Nucleus accumbens (tissue), 56 donors: ENCODE measurements at places on chromosomes 4 and X.

GRCh38 chr4:134117392-134118183, 84.0 kb downstream of the PABPC4L start:
- no peak for DNase-seq

DNA sequence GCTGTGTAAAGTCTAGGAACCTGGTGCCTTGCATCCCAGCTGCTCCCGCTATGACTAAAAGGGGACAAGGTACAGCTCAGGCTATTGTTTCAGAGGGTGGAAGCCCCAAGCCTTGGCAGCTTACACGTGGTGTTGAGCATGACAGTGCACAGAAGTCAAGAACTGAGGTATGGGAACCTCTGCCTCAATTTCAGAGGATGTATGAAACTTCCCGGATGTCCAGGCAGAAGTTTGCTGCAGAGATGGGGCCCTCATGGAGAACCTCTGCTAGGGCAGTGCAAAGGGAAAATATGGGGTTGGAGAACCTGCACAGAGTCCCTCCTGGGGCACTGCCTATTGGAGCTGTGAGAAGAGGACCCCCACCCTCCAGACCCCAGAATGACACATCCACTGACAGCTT, 76.6 kb downstream of the DDX60 start:
- DNase-seq: no peak

DNA sequence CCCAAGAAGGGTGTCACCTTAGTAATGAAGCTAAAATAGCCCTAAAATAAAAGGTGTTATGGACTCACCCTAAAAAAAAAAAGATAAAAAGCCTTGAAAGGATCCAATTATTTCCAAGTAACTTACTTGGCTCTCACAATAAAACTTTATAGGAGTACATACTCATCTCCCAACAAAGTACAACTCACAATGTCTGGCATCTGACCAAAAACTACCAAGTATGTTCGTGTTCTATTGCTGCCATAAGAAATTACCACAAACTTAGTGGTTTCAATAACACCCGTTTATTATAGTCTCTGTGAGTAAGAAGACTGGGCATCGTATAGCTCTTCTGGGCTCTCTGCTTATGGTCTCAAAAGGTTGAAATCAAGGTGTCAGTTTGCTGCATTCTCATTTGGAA, 51.0 kb downstream of the BEX1 start:
- DNase-seq: no peak

- no peak for DNase-seq
Observed at GRCh38 chr4:176268963-176269362, at the start of gene ASB5. ASB5 (minus strand) TSS chr4:176269222; CDS start chr4:176269108, 114 bp downstream.

DNA sequence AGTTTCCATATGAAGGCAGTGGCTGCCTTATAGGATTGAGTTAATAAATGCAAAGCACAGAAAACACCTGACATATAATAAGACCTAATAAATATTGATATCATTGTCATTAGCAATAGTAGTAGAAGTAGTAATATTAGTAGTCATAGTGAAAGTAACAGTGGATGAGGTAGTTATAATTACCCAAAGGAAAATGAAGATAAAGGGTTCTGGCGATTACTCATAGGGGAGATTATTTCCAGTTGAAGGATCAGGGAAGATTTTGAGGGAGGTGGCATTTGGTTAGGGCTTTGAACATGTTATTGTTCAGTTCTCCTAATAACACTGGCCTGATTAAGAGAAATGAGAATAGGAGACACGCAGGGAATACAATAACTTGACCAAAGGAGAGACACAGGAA, 131.9 kb upstream of the GPRIN3 start:
- DNase-seq: no peak

DNA sequence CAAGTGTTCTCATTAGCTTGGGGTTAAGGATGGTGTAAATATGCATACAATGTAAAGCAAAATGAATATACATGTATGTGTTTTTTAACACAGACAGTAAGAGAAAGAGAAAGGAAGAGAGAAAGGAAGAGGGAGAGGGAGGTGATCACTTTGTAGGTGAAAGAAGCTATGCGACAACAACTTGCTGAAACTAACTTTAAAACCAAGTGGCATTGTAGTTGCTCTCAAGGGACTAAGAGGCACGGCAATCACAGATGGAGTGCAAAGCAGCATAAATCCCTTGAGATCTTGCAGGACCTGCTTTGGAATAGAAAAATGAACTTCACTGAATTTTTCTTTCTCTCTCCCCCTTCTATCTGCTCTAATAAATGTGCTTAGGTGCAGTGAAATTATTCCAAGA, 1665.0 kb upstream of the TENM3 start:
- no peak for DNase-seq
